Stimulated activated CD8-positive, alpha-beta memory T cell treated with anti-CD3 and anti-CD28 coated beads, Interleukin-7, amount 100 ng/mL, for 48 hours (primary cell): ENCODE measurements at places on chromosomes 12 and 14.

DNA sequence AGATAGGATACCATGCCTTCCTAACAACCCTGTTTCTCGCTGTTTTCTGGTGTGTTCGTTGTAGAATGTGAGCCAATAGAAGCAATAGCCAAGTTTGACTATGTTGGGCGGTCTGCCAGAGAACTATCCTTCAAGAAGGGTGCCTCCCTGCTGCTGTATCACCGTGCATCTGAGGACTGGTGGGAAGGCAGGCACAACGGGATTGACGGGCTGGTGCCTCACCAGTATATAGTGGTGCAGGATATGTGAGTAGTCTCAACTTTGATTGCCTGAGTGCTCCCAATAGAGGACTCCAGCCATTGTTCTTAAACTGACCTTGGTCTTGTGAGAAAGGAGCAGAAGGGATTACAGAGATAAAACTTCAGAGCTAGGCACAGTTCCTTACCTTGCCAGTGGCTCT is 96.2 kb downstream of the KICS2 start:
- no peak for DNase-seq

GRCh38 chr12:14410841-14411569 is 45.5 kb downstream of the ATF7IP start:
- no peak for DNase-seq

GRCh38 chr14:40847480-40847879 is 759.2 kb upstream of the LRFN5 start:
- DNase-seq, result no peak

- DNase-seq, result no peak
These were observed 13.1 kb upstream of the SMARCC2 start for GRCh38 chr12:56202366-56202765.
